ENCODE measurements at places on chromosomes 11 and 22.

DNA sequence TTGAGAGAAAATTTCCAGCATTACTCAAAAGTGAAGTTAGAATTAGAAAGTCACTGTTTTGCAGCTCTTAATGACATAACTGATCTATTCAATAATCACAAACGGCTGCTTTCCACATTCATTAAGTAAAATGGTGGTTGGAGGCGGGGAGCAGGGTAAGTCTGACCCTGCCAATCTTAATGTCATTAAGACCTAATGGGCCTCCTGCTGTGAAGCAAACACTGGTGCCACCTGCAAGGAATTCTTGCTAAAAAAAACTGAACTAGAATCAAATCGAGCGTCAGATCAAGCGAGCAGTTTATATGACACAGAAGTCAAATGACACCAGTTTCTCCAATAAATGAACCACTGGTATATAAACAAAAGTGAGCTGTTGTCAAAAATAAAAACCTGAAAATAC lies 351.5 kb downstream of the BRD1 start:
- no peak for DNase-seq

- no peak for DNase-seq
Observed at GRCh38 chr22:45497351-45498145, 5.1 kb upstream of the FBLN1 start.

- no peak for DNase-seq
Observed at GRCh38 chr11:68692871-68693483, 8.6 kb downstream of the GAL start.

GRCh38 chr11:116503216-116504160 lies 269.3 kb downstream of the BUD13 start:
- no peak for DNase-seq

GRCh38 chr11:66641834-66642233 lies 3.3 kb downstream of the RBM4 start:
- no peak for DNase-seq

DNA sequence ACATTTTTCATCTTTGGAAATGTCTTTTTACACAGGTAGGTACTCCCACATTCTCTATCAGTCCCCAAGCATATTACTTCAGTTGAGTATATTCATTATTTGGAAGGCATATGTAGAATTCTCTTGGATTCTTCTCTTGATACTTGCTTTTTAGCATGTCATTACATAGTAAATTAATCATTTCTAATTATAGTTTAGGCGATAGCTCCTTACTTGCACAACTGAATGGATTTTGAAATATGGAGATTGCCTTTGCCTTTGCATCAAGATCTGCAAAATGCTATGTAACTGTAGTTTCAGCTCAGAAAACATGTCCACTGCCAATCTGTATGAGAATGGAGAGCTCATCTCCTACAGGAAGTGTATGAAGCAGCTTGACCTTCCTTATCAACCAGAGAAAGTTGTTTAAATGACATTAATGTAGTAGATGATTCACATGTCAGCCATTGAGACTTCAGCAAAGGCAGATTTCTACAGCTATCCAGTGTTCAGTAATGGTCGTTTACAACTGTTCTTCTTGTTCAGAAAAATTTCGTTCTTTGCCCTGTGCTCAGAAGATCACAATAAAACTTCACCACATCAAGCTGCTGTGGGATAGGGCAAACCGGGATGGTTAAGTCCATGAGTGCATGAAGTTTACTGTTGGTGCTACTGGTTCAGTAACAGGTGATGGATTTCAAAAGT lies 61.6 kb downstream of the PPP6R3 start:
- DNase-seq, result no peak

DNA sequence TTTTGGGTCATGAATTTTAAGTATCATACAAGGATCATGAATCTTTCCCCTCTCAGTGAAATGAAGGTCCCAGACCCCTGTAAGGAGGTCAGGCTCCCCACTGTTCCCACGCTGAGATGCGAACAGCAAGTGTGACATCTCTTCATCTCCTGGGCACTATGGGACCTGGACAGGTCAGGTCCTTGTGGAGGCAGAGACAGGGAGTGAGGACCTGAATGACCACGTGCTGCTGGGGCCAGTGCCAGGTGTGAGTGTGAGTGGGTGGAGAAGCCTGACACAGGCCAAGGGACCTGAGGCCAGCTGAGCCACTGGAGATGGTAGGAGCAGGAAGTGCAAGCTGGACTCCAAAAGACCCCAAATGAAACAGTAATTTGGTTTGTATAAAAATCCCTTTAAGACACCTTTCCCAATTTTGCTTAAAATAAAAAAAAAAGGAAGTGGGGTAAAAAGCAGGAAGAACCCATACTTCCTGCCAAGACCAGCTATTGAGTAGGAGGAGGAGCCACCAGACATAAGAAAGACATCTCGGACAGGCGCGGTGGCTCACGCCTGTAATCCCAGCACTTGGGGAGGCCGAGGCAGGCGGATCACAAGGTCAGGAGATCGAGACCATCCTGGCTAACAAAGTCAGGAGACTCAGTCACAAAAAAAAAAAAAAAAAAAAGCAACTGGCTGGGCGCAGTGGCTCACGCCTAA lies 35.4 kb upstream of the SERPIND1 start:
- no peak for DNase-seq

GRCh38 chr11:120129570-120129969 lies 8.3 kb downstream of the TRIM29 start:
- no peak for DNase-seq
